Fibroblast of lung (primary cell): ENCODE measurements at places on chromosomes 2 and 18. TPM values are rescaled to one million over a fixed set of nuclear protein-coding genes. Genes with fewer than 3 reads are reported as not detected.
A peak's percentile ranks its signal among the peaks of the same experiment; 100 is the strongest.

GRCh38 chr2:179438654-179439053, 174.0 kb upstream of the SESTD1 start:
- no peak for DNase-seq
- H3K27me3 ChIP-seq = no peaks in the 10 kb centered on the region
- no peak overlapping the region for H3K4me3 ChIP-seq
- H3K4me1 ChIP-seq = no peaks in the 10 kb centered on the region

DNA sequence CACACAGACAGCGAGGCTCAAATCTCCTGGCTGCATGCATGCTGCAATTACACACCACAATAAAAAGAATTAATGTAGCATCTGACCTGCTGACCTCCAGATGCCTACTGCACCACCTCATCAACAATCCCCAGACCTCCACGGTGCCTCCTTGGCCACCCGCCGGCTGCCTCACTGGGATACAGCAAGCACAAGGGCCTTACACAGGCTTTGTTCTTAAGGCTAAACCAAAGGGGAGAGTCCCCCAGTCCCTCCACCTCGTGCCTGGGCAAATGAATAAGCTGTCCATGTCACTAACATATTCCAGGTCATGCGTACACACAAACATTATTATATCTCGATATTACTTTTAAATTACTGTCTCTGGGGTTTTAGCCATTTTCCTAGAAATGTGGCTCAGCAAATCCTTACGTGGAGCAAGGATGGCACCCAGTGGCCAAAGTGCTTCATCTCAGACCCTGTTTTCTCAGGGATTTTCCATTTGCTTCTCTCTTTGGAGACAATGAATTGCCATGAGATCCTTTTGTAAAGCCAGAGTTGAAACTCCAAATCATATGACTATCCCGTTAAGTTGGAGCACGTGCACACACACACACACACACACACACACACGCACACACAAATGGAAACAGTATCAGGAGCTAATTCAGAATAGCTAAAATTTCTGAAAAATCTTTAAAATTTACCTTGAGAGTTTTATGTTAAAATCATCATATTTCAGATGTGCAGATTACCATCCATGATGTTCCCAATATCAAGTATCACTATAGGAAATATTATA, 313.8 kb downstream of the PDE11A start:
- no peaks in the 10 kb centered on the region for H3K27me3 ChIP-seq
- no peak overlapping the region for H3K27ac ChIP-seq
- peak; percentile 55 for DNase-seq
- no peaks in the 10 kb centered on the region for H3K4me1 ChIP-seq
- no peak overlapping the region for H3K4me3 ChIP-seq
- no peaks in the 10 kb centered on the region for H3K36me3 ChIP-seq

DNA sequence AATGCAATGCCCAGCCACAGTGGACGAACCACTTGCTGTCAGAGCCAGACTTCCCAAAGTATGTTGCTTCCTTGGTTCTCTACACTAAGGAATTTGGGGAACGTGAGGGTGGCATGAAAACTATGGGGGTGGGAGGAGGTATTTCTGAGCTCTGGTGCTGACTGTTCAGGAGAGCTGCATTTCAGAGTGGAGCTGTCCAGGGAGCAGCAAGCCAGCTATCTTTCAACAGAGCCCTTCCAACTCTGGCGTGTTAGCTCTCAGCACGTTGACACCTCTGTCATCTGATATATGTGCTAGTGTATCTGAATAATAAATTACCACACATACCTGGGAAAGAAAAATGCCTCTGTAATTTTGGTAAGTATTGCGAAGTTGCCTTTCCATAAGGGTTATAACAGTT, 66.1 kb downstream of the SAP130 start:
- H3K36me3 ChIP-seq = peaks cover 1% of the 10 kb centered on the region
- H3K27ac ChIP-seq = no peak overlapping the region

DNA sequence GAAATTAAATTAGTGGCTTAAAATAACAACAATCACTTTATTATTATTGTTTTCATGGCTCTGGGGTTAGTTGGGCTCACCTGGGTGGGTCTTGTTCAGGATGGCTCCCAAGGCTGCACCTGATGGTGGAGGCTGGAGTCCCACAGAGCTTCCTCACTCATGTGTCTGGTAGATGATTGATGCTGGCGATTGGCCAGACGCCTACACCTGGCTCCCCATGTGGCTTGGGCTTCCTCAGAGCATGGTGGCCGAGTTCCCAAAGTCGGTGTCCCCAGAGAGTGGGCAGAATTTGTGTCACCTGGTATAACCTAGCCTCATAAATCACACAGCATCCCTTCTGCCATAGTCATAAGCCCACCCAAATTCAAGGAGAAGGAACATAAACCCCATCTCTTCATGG, 18.2 kb downstream of the DBI start:
- no peak overlapping the region for H3K4me3 ChIP-seq
- H3K27ac ChIP-seq = no peak overlapping the region
- no peaks in the 10 kb centered on the region for H3K36me3 ChIP-seq
- H3K4me1 ChIP-seq = peaks cover 3% of the 10 kb centered on the region
- no peak for DNase-seq

- no peaks in the 10 kb centered on the region for H3K36me3 ChIP-seq
- no peaks in the 10 kb centered on the region for H3K27me3 ChIP-seq
- H3K4me1 ChIP-seq = no peaks in the 10 kb centered on the region
- no peak overlapping the region for H3K27ac ChIP-seq
These were observed 97.1 kb downstream of the TEX51 start for GRCh38 chr2:126995621-126996377.

GRCh38 chr2:126627643-126628042, 28.3 kb upstream of the GYPC start:
- H3K4me1 ChIP-seq = no peaks in the 10 kb centered on the region
- peak; percentile 14 for DNase-seq
- H3K27ac ChIP-seq = no peak overlapping the region
- H3K36me3 ChIP-seq = no peaks in the 10 kb centered on the region
- H3K4me3 ChIP-seq = no peak overlapping the region
- no peaks in the 10 kb centered on the region for H3K27me3 ChIP-seq

DNA sequence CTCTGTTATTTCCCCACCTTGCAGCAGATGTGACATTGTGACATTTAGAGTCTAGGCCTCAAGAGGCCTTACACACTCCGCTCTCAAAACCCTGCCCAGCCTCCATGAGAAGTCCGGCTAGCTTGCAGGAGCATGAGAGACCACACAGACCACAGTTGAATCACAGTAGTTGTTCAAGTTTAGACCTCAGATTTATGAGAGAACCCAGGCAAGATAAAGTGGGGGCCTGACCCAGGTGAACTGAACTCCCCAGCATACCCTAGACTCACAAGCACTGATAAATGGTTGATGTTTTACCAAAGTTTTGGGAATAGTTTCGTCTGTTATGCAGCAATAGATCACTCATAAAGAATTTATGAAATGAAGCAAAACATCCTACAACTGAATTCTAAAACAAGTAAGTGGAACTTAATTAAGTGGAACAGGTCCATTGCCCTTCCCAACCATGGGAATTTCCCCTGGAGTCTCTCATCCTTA, 4.7 kb upstream of the STAT1 start:
- DNase-seq = no peak
- H3K4me3 ChIP-seq = no peak overlapping the region
- peaks cover 12% of the 10 kb centered on the region for H3K4me1 ChIP-seq
- no peak overlapping the region for H3K27ac ChIP-seq
- H3K27me3 ChIP-seq = no peaks in the 10 kb centered on the region

DNA sequence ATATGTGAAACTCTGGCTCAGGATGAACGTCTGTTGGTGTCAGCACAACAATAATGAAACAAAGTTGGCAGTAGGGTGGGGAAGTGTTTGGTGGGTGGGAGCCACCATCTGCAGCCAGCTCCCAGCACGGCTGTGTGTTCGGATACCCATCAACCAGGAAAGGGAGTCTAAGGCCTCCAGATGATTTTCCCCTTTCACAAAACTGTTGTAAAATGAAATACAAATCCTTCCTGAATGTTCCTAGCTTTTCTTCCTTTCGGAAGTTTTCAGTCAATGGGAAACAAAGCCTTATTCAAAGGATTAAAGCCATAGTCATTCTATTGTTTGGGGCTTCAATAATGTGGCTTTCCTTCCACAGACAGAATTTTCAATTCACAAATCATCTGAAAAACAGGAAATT, 14.5 kb upstream of the DARS1 start:
- H3K4me3 ChIP-seq = no peak overlapping the region
- no peak overlapping the region for H3K27ac ChIP-seq
- H3K36me3 ChIP-seq = no peaks in the 10 kb centered on the region
- no peaks in the 10 kb centered on the region for H3K27me3 ChIP-seq
- DNase-seq = no peak
- no peaks in the 10 kb centered on the region for H3K4me1 ChIP-seq

ADAM23 gene
- 2.3 and 3.1 TPM in 2 replicates for total RNA-seq
